ENCODE measurements at places on chromosomes 16 and 17. TPM values are rescaled to one million over a fixed set of nuclear protein-coding genes. Genes with fewer than 3 reads are reported as not detected.

GRCh38 chr16:12289175-12290063, 312.9 kb downstream of the SNX29 start:
- H3K36me3 ChIP-seq, result no peaks in the 10 kb centered on the region
- no peak overlapping the region for H3K27ac ChIP-seq
- no peak overlapping the region for H3K4me3 ChIP-seq
- H3K27me3 ChIP-seq, result no peaks in the 10 kb centered on the region
- no peak for DNase-seq

DNA sequence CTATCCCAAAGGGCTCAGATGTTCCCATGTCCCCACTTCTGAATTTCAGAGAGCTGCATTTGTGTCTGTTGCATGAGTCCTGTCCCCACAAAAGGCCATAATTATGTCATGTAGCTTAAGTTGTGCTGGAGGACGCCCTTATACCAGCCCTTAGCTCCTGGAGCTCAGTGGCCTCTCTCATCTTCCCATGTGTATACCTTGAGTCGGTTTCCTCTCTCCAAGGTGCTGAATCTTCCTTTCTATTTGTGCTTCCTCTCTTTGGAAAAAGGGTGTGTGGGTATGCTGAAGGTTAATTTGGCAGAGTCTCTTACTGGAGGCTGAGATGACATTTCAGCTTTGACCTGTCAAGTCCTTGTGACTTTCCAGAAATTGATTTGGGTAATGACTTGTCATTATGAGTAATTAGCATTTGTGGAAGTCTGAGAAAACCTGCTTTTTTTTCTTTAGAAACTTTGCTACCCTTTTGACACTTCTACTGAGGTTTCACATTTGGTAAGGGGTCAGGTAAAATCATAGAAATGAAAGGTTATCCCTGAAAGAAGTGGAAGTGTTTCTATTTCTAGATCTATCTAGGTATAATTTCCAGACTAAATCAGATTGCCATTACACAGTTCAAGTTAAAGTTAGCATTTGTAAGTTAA, 185.4 kb downstream of the ABCC12 start:
- H3K27me3 ChIP-seq, result no peaks in the 10 kb centered on the region
- H3K36me3 ChIP-seq, result no peaks in the 10 kb centered on the region
- no peak overlapping the region for H3K4me3 ChIP-seq
- H3K4me1 ChIP-seq, result no peaks in the 10 kb centered on the region
- no peak overlapping the region for H3K27ac ChIP-seq

DNA sequence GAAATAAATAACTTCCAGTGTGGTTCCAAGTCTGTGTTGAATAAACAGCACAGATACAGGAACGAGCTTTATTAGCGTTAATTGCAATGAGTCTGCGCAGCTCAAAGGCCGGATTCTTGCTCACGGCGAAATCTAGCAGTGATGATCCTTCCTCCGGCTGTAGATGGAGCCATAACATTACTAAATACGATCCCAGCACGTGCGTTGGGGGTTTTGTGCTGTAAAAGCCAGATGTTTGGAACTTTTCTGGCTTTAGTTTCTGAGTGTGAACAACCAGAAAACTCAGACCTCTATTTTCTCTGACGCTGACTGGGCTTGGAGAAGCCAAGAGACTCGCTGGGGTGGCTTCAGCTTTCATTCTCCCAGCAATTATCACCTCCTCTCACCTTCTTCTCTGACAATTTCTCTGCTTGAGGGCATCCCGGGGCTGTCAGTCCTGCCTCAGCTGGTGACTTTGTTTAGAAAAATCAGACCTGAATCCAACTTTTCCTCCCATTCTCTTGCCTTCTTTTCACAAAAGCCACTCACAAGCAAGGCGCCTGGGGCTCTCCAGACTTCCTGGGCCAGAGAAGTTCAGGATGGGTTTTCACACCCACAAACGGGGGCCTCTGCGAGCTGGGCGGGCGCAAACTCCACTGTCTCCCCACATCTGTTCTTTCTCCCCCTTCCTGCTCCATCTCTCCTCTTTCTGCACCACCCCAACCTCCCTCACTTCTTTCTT, 47.1 kb upstream of the AKTIP start:
- peak; percentile 55 for DNase-seq
- no peaks in the 10 kb centered on the region for H3K27me3 ChIP-seq
- H3K36me3 ChIP-seq, result no peaks in the 10 kb centered on the region
- no peak overlapping the region for H3K27ac ChIP-seq

- H3K27ac ChIP-seq, result no peak overlapping the region
- no peak overlapping the region for H3K4me3 ChIP-seq
- no peak for DNase-seq
- peaks cover 11% of the 10 kb centered on the region for H3K4me1 ChIP-seq
- no peaks in the 10 kb centered on the region for H3K27me3 ChIP-seq
- peaks cover 7% of the 10 kb centered on the region for H3K36me3 ChIP-seq
These were observed 17.9 kb downstream of the FAM83G start for GRCh38 chr17:18986541-18987229.

Gene USP31
- total RNA-seq, result 12.1 TPM

Gene TBC1D3E
- total RNA-seq, result not detected

Gene PPY
- total RNA-seq, result not detected
